Testis (tissue), 5 donors: ENCODE measurements at places on chromosomes 7 and 10.

DNA sequence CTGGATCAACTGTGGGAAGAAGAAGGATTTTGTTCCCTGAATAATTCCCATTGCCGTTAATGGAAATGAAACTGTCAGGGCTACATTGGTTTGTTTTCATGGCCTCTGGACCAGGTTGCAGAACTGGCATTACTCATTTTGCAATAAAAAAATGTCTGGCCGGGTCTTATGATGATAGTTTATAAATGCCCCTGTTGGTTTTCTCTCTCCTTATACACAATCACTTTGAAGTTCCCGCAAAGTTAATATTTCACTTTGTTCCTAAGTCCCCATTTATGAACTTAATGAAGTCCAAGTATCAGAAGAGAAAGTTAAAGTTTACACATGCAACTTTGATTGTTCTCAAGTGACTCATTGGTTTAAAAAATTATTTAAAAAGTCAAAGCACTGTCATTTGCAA is 150.7 kb upstream of the PRR15 start:
- DNase-seq, result no peak

DNA sequence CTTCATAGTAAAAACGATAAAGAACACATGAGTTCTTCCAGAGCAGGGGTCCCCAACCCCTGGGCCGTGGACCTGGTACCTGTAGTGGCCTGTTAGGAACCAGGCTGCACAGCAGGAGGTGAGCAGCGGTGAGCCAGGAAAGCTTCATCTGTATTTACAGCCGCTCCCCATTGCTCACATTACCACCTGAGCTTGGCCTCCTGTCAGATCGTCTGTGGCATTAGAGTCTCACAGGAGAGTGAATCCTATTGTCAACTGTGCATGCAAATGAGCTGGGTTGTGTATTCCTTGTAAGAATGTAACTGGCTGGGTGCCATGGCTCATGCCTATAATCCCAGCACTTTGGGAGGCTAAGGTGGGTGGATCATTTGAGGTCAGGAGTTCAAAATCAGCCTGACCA is 229.5 kb downstream of the CNTNAP2 start:
- DNase-seq, result no peak

DNA sequence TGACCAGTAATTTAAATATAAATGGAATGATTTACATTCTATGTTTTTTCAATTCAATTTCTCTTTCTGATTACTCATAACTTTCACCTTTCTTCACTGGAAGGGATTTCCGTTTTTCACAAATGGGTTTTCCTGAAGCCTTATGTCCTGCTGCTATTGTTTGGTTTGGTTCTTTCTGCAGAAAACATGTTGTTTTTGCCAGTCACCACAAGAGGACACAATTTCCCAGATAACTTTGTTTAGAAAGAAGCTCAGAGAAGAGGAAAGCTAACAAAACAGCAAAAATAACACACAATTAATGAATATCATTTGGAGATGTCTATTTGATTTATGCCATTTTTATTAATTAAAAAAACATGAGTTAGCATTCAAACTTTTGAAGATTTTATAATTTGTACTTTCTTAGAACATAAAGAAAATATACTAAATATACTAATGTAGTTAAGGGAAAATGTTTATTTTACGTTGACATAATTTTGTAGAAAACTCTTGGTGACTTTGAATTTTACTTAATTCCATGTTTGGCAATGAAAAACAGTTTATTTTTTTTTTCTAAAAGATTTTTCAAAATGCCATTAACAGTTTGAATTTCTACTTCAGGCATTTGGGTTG is 4.6 kb upstream of the TWIST1 start:
- no peak for DNase-seq

DNA sequence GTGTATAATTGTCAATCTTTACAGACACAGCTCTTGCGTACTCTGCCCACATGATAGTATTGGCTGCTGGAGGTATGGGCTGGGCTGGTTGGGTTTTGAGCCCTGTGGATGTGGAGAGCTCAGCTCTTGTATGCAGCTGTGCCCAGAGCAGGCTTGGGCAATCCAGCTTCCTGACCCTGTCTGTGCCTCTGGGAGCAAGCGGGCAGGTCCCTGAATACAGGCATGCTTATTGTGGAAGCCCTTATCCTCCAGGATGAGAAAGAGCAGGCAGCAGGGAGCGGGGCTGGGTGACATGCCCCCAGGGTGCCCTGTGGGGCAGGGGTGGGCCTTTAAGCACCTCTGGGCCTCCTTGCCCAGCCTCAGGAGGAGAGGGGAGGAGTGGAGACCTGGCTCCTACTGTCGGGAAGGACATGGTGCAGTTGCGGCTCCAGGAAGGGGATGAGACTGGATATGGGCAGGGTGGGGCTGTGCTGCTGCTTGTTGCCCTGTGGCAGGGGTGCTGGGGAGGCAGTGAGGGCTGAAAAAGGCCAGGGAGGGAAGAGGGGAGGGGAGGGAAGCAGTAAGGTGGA is 32.7 kb upstream of the SH2D4B start:
- DNase-seq, result no peak

DNA sequence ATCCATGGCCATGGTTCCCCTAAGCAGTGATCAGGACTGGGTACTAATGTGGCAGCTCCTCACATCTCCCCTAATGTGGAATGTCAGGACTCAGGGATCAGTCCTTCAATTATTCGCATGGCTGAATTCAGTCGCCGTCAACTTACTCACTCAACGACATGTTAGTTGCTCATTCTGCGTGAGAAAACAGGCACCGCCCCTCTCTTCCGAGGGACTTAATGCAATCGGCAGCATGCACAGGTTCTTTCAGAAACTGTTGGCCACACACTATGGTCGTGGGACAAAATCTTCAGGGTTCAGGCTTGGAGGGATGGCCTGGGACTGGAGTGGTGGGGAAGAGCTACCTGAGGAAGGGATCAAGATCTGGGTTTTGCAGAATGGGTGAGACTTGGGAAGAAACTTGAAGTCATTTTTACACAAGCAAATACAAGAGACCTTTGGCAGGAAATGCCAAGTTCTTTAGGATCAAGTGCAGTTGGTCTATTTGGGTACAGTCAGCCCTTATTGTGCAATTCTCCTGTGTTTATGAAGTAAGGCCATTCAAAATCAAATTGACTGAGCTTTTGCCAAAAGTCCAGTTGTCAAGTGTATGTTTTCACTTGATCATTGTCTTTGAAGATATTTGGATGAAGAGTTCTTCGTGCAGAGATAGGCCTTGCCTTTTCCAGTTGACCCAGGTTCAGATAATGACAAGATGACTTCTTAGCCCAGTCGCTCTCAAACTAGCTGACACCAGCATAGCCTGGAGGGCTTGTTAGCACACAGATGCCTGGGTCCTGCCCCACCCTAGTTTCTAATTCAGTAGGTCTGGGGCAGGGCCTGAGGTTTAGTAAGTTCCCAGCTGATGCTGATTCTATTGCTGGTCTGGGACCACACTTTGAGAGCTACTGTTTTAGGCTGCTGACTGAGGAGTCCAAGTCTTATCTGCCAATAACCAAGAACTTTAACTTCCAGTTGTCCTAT is 48.5 kb downstream of the LRRC18 start:
- no peak for DNase-seq

GRCh38 chr10:131533846-131534526 is 222.5 kb upstream of the TCERG1L start:
- no peak for DNase-seq

DNA sequence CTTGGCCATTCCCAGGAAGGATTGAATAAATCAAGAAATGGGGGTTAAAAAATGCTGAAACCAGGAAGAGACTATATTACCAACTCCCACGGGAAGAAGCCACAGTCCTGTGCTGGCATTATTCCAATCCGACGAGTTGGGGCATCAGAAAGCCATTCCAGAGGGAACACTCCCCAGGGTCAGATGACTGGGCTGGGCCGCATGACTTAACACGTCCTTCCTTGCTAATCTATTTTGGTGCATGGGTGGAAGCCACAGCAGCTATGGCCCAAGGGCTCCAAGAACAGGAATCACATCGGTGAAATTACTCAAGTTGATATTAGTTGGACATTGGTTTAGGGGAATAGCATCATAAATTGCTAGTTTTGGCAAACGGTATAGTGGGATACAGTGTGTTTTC is 592.9 kb upstream of the NRP1 start:
- DNase-seq, result peak; percentile 17

GRCh38 chr7:117014099-117014656 is 60.9 kb downstream of the ST7 start:
- no peak for DNase-seq

DNA sequence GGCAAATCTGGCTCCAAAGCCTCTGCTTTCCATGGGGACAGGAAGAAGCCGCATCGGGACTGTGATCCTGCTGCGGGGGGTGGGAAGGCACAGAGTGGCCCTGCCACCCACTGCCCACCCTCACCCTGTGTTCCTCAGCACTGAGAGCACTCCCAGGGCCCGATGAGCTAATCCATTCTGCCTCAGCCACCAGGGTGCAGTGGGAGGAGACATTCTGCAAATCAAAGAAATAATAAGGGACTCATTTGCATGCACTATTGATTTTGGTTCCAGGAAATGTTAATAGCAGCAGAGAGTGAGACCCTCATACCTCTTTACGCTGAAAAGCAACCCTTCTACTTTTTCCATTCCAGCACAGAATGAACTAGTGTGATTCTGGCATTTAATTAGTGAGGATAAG is 572.8 kb downstream of the INHBA start:
- DNase-seq, result no peak

DNA sequence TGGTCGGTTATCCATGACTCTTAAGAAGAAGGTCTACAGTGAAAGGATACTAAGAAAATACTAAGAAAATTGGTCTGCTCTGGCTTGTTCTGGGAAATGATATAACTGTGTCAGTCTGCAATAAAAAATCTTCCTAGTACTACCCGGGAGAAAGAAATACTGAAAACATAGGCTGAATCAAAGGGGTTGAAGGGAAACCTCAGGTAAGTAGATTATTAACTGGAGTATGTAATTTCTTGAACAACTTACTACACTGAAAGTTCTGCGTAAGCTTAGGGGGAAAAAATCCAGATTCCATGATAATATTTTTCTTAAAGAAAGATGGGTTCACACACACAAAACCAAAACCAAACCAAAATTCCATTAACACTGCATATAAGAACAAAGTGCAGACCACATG is 143.3 kb downstream of the KMT2E start:
- DNase-seq, result no peak

DNA sequence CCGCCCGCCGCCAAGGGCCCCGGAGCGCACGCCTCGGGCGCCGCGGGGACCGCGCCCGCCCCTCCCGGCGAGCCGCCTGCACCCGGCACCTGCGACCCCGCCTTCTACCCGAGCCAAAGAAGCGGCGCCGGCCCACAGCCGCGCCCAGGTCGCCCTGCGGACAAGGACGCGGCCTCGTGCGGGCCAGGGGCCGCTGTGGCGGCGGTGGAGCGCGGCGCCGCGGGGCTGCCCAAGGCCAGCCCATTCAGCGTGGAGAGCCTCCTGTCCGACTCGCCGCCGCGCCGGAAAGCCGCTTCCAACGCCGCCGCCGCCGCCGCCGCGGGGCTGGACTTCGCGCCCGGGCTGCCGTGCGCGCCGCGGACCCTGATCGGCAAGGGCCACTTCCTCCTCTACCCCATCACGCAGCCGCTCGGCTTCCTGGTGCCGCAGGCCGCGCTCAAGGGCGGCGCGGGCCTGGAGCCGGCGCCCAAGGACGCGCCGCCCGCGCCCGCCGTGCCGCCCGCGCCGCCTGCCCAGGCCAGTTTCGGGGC is 3.5 kb downstream of the UNCX start:
- no peak for DNase-seq

- no peak for DNase-seq
Observed at GRCh38 chr10:8069627-8070026, 15.1 kb downstream of the GATA3 start.

- DNase-seq, result no peak
Observed at GRCh38 chr10:61271127-61271780, 181.9 kb downstream of the TMEM26 start.

DNA sequence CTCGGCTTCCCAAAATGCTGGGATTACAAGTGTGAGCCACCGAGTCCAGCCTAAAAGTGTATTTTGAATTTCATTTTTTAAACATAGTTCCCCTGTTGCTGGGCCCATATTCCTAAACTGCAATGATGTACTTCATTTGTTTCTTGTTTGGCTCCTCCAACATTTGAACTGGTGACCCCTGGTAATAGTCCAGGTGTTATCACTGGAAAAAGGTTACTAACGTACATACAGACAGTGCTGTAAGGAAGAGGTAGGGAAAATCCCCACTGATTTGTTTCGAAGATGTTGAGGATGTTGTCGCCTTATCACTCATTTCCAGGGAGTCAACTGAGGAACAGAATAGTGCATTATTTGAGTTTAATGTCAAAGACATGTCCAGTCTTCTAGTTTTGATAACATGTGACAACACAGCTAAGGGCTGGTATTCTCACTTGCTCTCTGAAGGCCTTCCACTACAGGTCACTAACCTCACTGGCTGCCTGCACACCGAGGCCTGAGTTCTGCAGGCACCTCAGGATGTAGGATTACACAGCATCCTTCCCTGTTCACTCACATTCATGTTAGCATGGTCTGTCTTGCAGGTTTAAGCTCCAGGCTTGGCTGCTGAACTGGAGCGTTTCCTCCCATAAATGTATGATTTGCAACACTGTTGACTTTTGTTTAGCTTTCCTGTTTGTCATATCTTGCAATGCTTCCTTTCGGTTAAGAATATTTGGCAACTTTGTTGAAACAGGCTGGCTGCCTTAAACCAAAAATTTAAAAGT is 362.8 kb downstream of the INHBA start:
- DNase-seq, result peak; percentile 63

DNA sequence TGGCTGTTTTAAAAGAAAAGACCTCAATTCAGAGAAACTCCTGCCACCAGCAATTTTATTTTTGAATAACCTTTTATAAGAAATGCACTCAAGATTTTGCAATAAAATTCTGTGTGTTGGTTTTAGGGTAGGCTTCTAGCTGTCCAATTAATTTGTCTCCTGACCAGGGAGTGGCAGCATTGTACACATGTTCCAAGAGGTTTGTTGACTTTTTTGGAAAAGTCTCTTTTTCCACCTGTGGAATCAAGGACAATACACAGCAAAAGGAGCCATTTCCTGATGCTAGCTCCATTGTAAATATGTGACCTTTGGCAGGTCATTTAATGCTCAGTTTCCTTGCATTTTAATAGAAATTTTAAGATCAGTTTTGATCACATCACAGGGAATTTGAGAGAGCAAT is 1.8 kb downstream of the GIMAP5 start:
- DNase-seq, result no peak
